Hair follicular keratinocyte (primary cell): ENCODE measurements at places on chromosomes 7 and 10. TPM values are rescaled to one million over a fixed set of nuclear protein-coding genes. Genes with fewer than 3 reads are reported as not detected.

FZD8 gene
- total RNA-seq: 16.9 and 26.0 TPM in 2 replicates

CALCR gene
- total RNA-seq: not detected in 2 replicates

PVRIG gene
- total RNA-seq: not detected in 2 replicates

UFSP1 gene
- 3.0 and 6.3 TPM in 2 replicates for total RNA-seq

CRPPA gene
- 0.19 and 0.31 TPM in 2 replicates for total RNA-seq

AQP1 gene
- total RNA-seq: not detected in 2 replicates

SRPK2 gene
- 30.1 and 48.9 TPM in 2 replicates for total RNA-seq

ZNF365 gene
- 1.5 and 2.8 TPM in 2 replicates for total RNA-seq

STOX1 gene
- not detected in 2 replicates for total RNA-seq

SLC18A3 gene
- not detected in 2 replicates for total RNA-seq
